ENCODE measurements at places on chromosomes 7 and 10. TPM values are rescaled to one million over a fixed set of nuclear protein-coding genes. Genes with fewer than 3 reads are reported as not detected.

DNA sequence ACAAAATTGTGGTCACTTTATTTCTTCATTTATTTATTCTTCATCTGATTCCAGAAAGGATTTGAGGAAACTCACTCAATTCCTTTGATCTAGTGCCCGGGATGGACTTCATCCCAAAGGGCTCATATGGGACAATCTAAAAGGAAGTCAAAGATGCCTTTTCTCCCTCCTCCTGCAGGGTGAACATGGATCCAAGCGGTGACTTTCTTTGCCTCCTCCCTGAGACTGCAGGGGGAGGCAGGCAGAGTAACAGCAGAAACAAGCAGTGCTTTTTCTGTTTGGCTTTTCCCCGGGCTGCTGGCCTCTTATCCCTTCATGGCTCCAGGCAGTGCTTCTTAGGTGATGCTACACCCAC is 10.0 kb upstream of the DNMBP start:
- DNase-seq = peak; percentile 59

ITGA8 gene
- total RNA-seq = 18.8 TPM

DNA sequence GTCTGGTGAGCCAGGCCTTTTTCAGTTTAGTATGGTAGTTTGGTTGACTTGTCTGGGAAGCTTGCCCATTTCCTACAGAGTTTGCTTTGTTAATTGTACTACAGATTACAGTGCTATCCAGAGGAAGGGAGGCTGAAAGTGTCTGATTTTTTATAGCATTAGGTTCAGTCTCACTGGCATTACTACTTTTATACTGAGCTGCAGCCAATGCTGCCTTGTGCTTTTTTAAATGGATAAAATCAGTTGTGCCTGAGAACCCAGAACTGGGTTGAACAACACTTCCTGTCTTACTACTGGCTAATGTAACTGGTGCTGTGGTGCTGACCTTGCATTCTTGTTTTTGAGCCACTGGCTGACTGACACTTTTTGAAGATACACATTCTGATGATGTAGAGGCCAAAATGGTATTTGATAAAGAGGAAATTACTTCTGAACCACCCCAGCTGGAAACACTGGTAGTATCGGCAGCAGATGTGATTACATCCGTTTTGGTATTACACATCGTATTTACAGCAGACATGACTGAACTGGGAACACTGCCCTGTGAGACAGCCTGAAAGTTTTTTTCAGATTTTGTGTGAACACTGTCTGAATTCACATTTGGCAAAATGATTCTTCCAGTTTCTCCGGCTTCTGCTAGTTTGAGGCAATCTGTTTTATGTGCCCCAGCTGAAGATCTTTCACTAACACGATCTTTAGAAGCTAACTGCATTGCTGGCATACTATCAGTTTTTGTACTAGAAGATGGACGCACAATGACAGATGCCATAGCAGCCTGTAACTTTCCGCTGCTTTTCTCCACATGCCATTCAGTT is 74.1 kb downstream of the NRBF2 start:
- DNase-seq = peak; percentile 80

- DNase-seq = peak; percentile 74
Observed at GRCh38 chr10:113058523-113059370, 108.7 kb downstream of the TCF7L2 start.

SEC24C gene
- total RNA-seq = 50.0 TPM
